ENCODE measurements at places on chromosomes 5 and 9.
A peak's percentile ranks its signal among the peaks of the same experiment; 100 is the strongest.

DNA sequence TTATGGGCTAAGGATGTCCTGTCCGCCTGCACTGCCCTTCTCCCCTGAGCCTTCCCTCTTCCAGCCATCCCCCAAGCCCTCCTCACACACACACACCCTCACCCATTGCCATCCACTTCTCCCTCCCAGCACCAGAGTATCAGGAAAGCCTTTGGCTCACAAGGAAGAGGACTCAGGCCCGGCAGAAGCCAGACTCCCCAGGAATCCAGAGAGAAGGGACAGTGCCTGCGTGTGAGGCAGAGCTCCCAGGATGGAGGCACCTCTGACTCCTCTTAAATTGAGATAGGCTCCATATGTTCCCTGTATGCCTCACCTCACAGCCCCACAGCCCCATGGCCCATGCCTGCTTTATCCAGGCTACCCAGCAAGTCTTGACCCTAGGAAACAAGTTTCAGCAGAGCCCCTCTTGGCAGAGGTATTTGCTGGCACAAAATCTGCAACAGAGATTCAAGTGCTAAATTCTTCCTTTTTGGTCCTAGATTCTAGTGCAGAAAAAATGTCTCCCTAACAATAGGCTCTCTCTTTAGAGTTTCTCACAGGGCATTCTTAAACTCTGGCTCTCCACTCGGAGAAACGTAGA lies 761 bp downstream of the IL17B start:
- no peak for DNase-seq

GRCh38 chr5:95283022-95283615 lies 1.8 kb downstream of the MCTP1 start:
- DNase-seq, result no peak

DNA sequence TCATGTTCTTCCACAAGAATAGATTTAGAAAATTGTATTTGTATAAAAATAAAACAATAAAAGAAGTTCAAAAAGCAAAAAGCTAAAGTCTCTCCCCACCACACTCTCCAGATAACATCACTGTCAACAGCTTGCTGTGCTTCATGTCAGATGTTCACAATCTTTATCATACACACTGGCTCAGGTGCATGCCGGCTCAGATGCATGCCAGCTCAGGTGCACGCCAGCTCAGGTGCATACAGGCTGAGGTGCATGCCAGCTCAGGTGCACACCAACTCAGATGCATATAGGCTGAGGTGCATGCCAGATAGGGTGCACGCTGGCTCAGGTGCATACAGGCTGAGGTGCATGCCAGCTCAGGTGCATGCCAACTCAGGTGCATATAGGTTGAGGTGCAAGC lies 26.5 kb downstream of the SEMA4D start:
- no peak for DNase-seq

- DNase-seq, result peak; percentile 29
These were observed 313.8 kb downstream of the ENC1 start for GRCh38 chr5:74326571-74327338.

GRCh38 chr5:84378961-84379360 lies 5.7 kb downstream of the EDIL3 start:
- no peak for DNase-seq

DNA sequence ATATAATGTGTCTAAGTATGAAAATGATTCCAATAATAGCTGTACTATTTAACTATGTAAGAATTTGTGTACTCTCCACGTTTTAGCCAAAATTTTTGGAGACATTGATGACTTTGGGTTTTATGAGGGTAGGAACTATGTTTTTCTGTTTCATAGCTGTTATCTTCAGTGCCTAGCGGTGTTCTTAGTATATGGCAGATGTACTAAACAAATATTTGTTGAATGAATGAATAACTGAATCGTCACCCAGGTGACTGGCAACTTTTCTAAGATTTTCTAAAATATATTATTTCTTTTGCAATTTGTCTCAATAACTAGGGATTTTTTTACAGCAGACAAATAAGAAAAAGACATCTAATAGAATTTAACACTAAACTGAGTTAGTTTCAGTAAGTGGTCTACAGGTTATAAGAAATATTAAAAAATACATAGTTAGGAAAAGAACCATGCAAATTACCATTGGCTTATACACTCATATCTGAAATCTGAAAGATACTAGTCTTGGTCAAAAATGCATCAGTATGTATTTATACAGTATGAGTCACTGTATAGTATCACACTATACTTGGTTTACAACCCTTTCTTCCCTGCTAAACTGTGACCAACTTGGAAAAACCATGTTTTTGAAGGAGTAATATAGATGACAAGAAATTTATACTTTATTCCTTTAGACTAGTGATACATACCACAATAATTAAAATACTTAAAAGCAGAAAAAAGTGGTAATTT lies 10.5 kb upstream of the ERCC6L2 start:
- no peak for DNase-seq

GRCh38 chr5:138875946-138876345 lies 811 bp upstream of the LRRTM2 start:
- DNase-seq, result no peak

- DNase-seq, result no peak
These were observed 35.5 kb downstream of the ADAM19 start for GRCh38 chr5:157540124-157540523.

DNA sequence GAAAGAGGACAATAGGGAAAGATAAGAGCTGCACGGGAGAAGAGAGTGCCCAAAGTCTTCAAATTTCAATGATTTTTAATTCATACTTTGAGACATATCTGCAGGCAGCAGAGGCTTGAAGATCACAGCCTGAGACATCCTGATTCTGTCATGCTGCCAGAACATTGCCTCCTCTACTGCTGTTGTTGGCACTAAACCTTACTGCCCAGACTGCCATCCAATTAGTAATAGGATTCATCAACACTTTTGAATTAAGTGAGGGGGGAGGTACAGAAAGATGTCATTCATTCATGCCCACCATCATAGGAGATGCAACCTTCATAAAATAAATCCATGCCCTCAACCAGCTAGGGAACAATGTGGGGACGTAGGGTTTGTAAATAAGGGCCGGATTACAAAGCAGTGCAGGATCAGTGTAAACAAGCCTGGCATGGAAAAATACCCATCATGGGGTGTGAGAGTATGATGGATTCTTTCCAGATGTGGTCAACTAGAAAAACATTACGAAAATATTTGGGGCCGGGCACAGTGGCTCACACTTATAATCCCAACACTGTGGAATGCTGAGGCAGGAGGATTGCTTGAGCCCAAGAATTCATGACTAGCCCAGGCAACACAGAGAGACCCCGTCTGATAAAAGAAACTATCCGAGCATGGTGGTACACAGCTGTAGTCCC lies 122.1 kb upstream of the DAPK1 start:
- no peak for DNase-seq

GRCh38 chr5:91384671-91385430 lies 1.7 kb upstream of the ARRDC3 start:
- peak; percentile 82 for DNase-seq

- no peak for DNase-seq
These were observed 122.9 kb downstream of the CAVIN4 start for GRCh38 chr9:100700689-100701318.

DNA sequence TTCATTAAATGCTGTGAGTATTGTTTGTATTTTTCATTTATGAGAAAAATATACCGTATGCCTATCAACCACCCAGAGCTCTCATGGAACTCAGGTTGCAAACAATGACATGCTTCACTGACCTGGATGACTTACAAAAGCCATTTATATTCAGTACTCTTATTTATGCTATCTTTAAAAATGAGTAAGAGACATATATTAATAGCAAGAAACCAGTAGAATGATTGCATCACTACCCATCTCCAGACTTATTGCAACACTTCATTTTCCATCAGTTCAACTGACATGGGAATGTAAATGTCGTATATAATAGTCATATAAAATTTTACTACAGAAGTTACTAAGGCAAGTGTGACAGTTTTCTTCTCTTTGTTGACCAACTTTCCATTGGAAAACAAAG lies 69.1 kb downstream of the OTP start:
- no peak for DNase-seq

DNA sequence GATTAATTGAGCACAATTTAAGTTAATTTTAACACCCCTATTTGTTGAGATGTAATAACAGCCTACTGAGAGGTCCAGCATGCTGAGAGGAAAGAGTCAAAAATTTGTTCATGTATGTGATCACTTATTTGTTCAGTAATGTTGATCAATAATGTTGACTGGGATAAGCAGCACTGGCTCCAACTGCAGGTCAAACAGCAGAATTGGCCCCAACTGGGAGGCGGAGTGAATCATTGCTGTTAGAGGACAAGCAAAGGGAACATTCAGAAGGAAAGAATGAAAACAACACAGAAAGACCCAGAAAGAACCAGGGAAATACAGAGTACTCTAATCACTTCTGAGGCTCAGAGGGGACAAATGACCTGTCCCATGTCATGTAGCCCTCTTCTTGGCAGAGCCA lies 221.1 kb downstream of the COMMD10 start:
- DNase-seq, result no peak

DNA sequence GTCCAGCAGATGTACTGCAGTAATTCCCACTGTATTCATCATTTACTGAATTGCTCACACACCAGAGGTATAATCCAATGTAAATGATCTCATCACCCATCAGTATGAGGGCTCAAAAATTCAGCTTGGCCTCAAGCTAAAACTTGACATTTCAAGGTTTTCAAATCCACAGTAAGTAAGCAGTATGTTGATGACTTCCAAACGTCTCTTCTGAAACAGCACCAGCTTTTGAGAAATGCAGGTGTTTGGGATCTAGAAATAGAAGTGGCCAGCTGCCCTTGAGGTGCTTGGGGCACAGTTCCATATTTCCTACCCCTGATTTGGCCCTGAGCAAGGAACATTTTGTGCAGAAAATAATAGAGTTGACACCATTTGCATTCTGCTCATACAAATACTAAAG lies 388.0 kb upstream of the TUSC1 start:
- no peak for DNase-seq

- DNase-seq, result no peak
These were observed 171.1 kb downstream of the TAF11L14 start for GRCh38 chr5:17805227-17805825.

- no peak for DNase-seq
These were observed 71.9 kb upstream of the GRHPR start for GRCh38 chr9:37350486-37351190.

- no peak for DNase-seq
These were observed 114.5 kb downstream of the SLC25A46 start for GRCh38 chr5:110853267-110853666.

DNA sequence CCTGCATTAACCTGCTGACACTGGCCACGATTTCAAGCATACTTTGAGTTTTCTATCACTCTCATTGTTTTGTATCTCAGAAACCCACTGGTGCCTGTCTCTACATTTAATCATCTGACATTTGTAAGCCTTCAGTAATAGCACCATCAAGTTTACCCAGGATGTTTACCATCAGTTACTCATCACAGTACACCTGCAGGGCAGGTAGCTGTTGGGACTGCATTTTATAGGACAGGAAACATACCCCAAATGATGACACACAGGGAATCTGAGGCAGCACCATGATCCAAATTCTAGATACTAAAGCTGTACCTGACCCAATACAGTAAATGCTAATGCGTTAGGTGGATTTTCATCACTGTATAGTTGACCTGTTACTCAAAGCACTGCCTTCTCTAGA lies 114.2 kb downstream of the FEM1C start:
- no peak for DNase-seq

DNA sequence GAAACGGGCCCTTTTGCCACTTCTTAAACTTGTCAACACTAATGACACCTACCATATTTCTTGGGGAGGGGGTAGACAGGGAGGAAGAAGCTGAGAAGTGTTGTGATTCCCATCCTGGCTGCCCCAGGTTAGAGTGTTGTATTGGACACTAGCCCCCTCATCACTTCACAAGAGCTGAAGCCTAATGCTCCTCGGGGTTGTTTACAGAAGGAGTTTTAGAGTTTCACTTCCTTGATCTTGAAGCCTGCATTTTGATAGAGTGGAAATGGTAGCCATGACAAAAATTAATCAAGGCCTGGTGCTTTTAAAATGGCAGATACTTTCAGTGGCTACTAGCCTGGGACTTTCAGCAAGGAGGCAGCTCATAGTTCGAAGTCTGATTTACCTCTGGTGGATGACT lies 11.0 kb upstream of the FAM120AOS start:
- DNase-seq, result no peak

DNA sequence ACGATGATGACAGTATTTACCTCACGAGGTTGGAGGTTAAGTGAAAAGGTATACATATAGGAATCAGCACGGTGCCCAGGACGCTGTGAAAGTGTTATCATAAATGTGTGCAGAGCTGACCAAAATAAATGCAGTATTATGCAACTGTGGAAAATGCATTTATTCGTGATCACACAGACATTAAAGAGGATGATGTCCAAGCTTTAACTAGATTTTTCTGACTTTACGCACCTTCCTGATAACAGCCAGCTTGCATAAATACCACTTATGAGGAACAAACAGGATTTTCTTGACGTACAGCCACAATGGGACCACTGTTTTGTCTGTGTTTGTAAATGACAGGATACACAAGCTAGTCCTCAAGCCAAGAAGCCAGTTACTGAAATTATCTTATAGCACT lies 71.4 kb upstream of the ATP10B start:
- no peak for DNase-seq

DNA sequence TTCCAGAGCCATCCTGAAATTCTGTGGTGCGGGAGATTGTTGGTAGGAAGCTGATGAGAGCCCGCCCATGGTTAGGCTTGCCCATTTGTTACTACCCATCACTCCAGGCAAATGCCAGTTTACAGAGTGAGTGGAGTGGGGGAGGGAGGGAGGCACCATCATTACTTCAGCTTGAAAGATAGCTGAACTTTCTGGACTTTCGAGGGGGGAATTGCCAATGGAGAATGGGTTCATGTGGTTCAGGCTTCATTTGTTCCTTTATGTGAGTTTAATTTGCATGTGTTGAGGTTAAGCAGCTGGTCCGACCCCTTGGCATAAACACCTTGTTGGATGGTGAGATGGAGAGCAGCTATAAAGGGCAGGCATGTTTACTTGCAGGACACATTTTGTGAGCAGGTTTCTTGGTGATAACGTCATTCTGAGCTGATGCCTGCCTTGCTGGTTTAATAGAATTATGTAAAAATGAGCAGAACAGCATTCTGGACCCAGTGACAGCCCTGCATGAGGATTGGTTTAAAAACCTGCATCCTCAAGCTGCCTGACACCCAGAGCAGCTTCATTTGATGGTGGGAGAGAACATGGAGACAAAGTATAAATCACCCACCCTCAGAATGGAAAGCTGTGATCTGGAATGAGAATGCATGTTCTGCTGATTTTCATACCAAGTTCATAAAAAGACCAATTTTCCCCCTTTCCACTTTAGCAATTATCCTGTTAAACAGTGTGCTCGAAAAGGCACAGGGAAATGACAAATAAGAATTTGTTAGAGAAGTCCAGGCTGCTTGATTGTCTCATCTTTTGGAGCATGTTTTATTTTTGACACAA lies 106.3 kb downstream of the TRIO start:
- DNase-seq, result no peak

- DNase-seq, result no peak
These were observed 130.6 kb downstream of the RXRA start for GRCh38 chr9:134456756-134457305.

- no peak for DNase-seq
These were observed 422.9 kb downstream of the DTWD2 start for GRCh38 chr5:118565335-118565971.

- DNase-seq, result no peak
These were observed 48.3 kb upstream of the PTGS1 start for GRCh38 chr9:122322553-122322952.

- DNase-seq, result peak; percentile 44
These were observed 80.8 kb upstream of the IER5L start for GRCh38 chr9:129258823-129259301.

GRCh38 chr5:76821136-76821535 lies 2.3 kb downstream of the F2RL1 start:
- DNase-seq, result no peak
